ENCODE measurements at places on chromosomes 2 and 18.

DNA sequence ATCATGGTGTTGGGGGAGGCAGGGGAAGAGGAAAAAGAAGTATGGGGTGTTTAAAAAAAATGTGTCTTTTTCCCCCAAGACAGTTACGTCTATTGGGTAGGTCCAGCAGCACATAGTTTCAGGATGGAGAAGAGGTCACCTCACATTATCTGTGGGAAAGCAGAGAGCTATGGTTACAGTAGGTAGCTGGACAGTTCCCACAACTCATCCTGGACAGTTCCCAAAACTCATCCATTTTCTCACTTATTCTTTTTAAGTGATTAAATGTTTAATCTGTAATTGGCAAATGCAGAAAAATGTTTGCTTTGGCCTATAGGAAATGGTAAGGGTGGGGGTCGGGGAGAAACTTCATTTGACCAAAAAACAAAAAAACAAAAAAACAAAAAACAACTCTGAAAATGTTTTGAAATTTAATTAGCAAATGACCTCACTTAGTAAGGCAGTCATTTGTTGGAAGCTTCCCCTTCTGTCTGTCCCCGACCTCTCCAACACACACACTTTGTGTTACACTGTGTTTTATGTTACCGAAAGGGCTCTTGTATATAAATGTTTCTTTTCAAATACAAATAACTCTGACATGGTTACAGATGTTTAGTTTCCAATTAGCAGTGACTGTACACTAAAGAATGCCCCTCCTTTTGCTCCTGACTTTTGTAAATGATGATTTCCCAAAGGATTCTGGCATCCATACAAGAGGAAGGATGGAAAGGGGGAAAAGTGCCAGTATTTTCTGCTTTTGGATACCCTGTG, 173.3 kb upstream of the ZFP36L2 start:
- no peak for DNase-seq

- DNase-seq = no peak
Measured at GRCh38 chr18:39051013-39051412, 1485.4 kb upstream of the CELF4 start.

- no peak for DNase-seq
Measured at GRCh38 chr2:205002390-205002789, 457.1 kb downstream of the PARD3B start.

- DNase-seq = no peak
Measured at GRCh38 chr2:11080253-11081115, 74.8 kb upstream of the SLC66A3 start.

- DNase-seq = no peak
Measured at GRCh38 chr2:203949228-203949627, 12.7 kb downstream of the ICOS start.

- DNase-seq = no peak
Measured at GRCh38 chr2:85605406-85606115, 3.1 kb upstream of the TMEM150A start.

- DNase-seq = no peak
Measured at GRCh38 chr2:168607992-168608391, 151.9 kb downstream of the CERS6 start.

- no peak for DNase-seq
Measured at GRCh38 chr2:127400533-127400896, 12.7 kb upstream of the MAP3K2 start.

- no peak for DNase-seq
Measured at GRCh38 chr2:44549099-44549471, 187.3 kb downstream of the CAMKMT start.

DNA sequence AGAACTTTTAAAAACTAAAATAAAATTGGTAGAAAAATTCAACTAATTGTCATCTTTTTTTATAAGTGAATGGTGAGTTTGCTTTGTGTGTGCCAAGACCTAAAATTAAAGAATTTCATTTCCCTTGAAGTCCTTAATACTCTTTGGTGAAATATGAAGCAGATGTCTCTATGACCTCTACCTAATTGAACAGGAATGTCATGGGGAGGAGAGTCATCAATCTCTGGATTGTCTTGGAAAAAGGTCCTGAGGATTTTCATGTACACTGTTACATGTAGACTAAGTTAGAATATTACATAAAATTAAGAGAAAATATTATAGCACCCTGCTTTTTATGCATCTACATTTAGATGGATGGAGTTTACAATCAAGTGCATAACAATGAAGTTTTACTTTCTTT, 177.9 kb upstream of the LRP1B start:
- no peak for DNase-seq

DNA sequence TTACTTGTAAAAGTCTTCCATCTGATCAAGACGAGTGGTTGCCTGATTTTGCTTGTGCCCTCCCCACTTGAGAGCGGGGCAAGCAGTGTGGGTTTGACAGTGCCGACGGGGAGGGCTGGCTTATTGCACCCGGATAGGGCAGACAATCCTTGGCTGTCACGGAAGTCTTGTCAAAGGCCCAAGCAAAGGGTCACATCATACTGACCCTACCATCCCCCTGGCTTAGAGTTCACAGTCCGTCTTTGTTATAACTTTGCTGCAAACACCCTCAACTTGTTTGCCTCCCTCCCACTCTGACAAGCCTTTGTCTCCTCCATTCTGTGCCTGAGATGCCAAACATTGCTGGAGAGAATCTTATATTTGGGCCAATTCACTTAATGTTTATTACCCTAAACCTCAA, 165.9 kb upstream of the MSH6 start:
- DNase-seq = no peak
